Epithelial cell of esophagus (primary cell): ENCODE measurements at places on chromosomes 6 and 20.

DNA sequence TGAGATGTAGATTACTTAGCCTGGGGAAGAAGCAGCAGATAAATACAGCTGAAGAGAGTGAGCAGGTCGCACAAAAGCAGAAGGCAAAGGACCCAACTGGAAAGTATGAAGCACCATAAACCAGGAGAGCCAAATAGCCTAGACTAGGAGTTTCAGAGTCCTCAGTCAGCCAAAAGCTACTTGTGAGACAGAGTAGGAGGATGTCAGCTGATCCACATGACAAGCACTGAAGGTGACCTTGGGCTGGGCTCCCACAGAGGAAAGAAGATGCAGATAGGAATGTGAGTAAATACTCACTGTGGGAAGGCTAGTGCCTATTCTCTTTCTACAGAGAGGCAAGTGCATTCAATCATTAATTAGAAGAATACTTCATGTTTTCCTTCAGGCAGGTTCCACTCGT, 274.0 kb upstream of the POU3F2 start:
- DNase-seq = no peak

GRCh38 chr6:128743974-128744765, 138.8 kb upstream of the LAMA2 start:
- no peak for DNase-seq

GRCh38 chr20:6685181-6685582, 82.3 kb upstream of the BMP2 start:
- DNase-seq = peak; percentile 90

- DNase-seq = peak; percentile 94
These were observed 42.6 kb downstream of the KIAA1755 start for GRCh38 chr20:38217791-38218565.

DNA sequence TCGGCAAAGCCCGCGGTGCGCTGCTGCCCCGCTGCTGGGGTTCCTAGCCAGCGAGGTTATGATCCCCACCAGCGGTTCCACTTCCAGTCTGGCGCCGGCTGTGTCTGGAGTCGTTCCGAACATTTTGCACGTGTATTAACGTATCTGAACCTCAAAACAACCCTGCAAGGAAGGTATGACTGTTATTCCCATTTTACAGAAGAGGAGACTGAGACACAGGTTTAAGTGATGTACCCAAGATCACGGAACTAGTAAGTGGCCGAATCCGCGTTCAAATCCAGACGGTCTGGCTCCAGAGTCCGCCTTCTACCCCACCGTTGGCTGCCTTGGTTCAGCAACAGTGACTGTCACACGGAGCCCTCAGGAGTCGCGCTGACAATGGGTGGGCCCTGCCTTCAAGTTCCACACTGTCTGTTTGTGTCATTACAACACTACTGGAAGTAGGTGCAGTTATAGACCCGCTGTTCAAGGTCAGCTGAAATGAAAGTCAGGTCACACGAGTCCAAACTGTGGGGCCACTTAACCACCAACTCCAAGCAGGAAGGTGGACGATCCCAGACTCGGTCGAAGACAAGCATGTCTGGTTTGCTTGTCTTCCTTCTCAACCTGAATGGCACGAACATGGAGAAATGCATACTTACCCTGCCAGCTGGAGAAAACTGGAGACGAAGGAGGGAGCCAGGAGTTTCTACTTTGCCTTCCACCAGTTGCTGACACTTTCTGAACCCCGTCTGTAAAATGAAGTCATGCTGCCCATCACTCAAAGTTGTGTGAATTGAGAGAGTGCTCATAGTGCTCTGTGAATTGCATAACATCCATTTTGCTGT, 803 bp upstream of the SRXN1 start:
- no peak for DNase-seq

DNA sequence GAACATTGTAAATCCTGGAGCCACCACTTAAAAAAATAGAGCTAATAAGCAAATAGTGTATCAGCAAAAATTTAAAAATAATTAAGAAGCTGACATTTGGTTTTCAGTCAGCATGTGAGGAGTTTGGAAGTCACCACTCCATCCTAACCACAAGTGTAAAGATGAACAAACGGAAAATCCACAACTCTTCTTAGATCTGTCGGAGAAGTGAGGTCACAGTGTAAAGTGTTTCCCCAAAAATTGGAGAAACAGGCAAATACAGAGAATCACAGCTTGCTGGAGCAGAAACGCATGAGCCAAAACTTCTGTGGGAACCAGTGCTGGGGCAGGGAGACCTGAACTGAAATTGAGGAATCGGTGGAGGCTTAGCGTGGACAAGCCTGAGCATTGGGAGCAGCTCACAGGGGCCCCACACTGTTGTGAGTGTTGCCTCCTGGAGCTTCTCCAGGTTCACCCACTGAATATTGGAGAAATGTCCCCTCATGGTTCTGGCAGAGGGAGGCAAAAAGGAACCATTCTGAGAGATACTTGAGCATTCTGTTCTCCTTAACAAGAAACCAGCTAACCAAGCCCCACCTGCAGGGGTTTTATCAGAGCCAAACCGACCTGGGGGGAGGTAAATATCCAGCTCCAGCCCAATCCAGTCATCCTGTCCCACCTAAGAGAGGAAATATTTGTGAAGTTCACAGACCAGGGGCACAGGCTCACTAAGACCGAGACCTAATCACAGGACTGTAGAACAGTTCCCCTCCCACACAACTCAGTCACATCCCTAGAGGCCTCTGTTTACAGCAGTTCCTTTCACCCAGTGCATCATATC, 192.0 kb downstream of the ERMARD start:
- DNase-seq = no peak

DNA sequence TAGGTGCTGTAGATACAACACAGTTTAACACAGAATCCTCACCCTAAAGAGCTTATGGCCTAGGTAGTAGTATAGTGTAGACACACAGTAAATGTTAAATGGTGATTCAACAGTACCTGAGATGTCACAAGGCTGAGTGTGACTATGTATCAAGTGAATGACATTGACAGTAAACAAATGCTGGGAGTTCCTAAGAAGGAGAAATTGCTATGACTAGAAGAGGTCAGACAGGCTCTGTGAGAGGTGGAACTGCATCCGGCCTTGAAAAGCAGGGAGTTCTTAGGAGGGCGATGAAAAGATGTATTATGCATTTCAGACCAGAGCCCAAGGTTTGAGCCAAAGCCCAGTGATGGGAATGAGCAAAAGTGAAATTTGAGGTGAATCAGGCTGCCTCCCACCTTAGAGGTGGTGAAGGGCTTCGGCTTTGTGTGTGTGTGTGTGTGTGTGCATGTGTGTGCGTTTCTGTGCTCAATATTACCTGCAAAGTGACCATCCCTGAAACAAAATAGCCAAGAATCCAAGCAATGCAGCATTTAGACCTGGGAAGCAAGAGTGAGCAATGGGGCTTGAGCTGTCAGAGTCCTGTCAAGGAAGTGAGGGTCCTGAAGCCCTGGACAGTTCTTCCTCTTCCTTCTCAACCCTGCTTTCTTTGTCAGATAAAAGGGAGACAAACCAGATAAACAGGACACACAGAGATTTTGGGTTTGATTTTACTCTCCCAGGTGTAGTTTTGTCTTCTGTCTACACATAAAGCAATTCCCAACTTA, 32.3 kb upstream of the CITED2 start:
- peak; percentile 79 for DNase-seq

GRCh38 chr6:106046116-106046853, 39.9 kb upstream of the PRDM1 start:
- no peak for DNase-seq

DNA sequence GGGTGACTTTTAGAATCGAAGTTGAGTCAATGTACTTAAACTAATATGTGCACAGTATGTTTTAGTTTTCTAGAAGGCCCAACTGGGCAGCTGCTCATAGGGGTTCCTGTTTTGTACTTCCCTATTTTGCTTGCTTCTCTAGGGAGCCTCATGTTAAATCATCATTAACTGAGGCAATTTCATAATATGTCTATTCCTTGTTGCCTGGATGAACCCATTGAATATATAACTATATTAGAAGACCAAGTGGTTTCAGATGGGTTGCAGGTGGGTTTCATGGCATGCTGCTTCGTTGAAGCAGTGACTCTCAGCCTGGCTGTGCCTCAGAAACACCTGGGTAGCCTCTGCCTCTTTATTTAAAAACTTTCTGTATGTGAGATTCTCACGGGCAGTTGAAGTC, 22.2 kb downstream of the CARMIL1 start:
- no peak for DNase-seq

GRCh38 chr20:18263723-18264122, 24.6 kb upstream of the ZNF133 start:
- peak; percentile 81 for DNase-seq

GRCh38 chr20:33299111-33299603, 16.1 kb downstream of the BPIFB1 start:
- peak; percentile 52 for DNase-seq

GRCh38 chr6:103720393-103720792, 1139.3 kb downstream of the HACE1 start:
- DNase-seq = no peak

- DNase-seq = no peak
These were observed 76.5 kb upstream of the TOP1 start for GRCh38 chr20:40952136-40952535.

DNA sequence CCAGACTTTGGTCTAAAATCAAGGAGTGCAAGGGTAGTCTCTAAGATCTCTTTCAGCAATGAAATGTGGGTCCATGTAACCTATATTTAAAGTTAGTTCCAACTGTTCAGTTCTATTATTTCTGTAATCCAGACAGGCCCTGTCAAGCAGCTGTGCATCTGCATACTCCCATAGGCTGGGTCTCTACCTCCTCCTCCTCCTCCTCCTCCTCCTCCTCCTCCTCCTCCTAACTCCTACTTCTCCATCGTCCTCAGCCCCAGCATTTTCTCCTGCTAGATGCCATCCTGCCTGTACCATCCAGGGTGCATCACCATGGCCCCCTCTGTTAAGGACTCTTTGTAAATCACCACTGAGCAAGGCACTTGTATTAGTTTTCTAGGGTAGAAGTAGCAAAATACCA, 52.4 kb upstream of the TPD52L1 start:
- DNase-seq = no peak

DNA sequence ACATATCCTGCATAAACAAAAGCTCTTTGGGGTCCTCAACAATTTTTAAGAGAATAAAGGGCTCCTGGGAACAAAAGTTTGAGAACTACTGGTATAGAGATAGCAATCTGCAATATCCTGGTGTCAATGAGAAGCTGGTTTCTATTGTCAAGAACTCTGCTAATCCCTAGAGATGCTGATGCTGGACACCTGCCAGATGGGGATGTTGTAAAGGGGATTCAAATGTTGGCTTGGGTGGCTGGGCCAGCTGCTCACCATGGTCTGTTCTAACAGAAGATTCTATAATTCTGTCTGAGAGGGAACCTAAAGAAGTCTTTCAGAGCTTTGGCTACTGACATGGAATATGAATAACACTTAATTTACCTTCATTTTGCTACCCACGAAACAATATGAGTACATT, 137.8 kb downstream of the BTBD9 start:
- DNase-seq = no peak

DNA sequence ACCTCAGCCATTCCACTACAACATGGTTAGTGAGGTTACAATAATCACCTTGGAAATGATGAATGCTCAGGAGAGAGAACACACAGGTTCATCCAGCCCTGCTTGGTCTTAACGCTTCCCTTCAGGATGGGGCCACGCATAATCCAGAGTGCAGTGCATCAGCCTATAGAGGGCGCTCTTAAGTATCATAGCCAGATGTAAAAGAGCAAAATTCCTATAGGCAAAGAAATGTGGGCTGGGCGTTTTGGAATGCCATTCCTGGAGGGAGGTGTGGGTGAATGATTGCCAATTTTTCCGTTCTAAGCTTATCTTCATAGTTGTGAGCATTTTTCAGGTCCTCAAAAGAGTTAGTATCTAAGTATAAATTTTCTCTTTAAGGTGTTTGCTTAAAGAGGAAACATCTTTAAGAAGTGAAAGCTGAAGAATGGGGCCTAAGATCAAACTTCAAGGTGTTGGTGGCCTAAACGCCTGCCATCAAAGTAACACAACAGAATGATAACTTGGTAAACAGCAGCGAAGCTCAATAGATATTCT, 1.8 kb downstream of the RIPOR2 start:
- peak; percentile 30 for DNase-seq

DNA sequence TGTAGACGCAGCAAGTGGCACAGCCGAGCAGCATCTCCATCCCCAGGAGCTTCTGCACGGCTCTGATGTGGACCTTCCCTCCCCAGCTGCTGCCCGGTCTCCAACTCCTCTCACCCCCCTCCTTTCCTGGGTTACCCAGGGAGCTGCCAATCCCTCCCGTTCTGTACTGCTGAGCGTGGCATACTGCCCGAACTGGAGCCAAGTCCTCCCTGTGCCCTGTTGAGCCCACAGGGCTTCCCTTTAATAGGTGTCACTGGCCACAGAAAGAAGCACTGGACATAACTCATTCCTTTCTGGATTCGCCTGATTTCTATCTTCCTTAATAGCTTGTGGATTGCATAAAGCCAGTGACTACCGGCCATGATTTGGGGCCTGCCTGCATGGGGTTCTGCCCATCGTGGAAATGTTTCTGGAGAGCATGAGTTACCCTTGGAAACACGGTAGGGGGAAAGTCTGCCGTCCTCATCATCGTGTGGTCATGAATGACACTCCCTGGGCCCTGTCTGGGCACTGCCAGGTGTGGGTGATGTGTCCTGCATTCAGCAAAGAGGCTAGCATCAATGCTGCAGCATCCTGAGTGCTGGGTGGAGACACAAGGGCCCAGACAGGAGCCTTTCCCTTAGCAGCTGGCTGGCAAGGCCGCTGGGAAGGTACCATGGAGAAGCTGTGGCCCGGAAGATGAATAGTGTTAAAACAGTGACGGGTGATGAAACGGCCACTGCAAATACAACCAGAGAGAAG, 189.7 kb downstream of the SYNDIG1 start:
- DNase-seq = no peak

DNA sequence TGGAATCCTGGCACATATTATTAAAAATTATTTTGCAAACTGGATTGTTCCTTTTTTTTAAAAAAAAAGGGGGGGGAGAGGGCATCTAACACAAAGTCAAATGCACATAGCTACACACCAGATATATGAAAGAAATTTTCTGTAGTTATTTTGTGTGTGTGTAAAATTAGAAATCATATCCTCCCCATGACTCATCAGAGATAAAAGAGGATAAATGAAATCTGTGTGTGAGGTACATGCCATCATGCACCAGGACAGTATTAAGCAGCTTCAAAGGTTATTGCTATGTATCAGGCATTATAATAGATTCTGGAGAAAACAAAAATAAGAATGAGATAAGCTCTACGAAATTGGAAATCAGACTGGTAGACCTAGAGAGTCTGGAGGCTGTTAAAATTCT, 5.2 kb downstream of the BTBD9 start:
- DNase-seq = no peak

DNA sequence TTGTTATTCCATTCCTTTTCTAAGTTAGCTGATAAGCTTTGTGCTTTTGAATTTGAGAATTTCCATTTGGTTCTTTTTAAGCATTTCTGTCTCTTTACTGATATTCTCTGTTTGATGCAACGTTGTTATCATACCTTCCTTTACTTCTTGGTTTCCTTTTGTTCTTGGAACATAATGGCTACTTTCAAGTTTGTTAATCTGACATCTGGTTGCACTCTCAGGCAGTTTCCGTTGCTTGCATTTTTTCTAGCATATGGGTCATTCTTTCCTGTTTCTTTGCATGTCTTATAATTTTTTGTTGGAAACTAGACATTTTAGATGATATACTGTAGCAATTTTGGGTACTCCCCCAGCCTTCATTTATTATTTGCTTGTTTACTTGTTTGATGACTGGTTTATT, 12.5 kb downstream of the CDC5L start:
- no peak for DNase-seq
